Mesothelial cell of epicardium (in vitro differentiated cells): ENCODE measurements at places on chromosomes 3 and 15. TPM values are rescaled to one million over a fixed set of nuclear protein-coding genes. Genes with fewer than 3 reads are reported as not detected.

Gene GOLGA6A
- total RNA-seq = 0.20 to 0.94 TPM (median 0.29 TPM) in 3 replicates

Gene PIAS1
- 68.2 to 71.1 TPM (median 69.2 TPM) in 3 replicates for total RNA-seq

Gene NDN
- total RNA-seq = 84.8 to 89.0 TPM (median 85.8 TPM) in 3 replicates

Gene CHP1
- 51.8 to 58.4 TPM (median 54.1 TPM) in 3 replicates for total RNA-seq

DNA sequence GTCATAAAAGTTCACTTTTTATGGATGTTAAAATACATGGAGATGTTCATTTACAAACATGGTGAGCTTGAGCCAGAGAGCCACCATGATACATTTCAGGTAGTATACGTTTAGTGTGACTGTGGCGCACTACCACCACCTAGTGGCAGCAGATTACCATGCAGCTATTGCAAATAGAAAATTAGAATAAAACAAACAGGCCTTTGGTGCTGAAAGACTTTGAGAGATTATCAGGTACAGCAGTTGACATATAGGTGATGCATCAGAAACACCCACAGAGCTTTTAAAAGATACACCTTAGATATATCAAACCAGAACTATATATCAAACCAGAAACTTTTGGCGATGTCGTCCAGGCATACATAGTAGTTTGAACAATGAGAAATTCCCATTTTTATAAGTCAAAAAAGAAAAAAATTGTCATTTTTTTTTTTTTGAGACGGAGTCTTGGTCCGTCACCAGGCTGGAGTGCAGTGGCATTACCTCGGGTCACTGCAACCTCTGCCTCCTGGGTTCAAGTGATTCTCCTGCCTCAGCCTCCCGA, 42.0 kb upstream of the ICE2 start:
- peak; percentile 80 for DNase-seq

GRCh38 chr3:66036586-66037148, 2.1 kb downstream of the MAGI1 start:
- no peak for DNase-seq

- DNase-seq = peak; percentile 21
Measured at GRCh38 chr3:155382396-155383042, 89.0 kb upstream of the STRIT1 start.

DNA sequence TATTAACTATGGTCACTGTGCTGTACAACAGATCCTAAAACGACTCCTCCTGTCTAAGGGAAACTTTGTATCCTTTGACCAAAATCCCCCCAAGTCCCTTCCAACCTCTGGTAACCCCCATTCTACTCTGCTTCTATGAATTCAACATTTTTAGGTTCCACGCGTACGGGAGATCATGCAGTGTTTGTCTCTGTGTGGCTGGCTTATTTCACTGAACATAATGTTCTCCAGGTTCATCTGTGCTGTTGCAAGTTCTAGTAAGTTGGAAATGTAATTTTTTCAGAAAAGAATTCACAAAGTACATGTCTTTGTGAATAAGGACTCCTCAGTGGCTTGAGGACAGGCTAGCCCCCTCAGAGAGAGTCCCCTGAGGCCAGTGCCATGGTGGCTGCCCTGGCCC, 66.1 kb downstream of the ATP10A start:
- peak; percentile 9 for DNase-seq

- peak; percentile 48 for DNase-seq
Measured at GRCh38 chr3:143972505-143973258, 1.1 kb downstream of the DIPK2A start.
